NCI-H2081 (cell line): ENCODE measurements at places on chromosomes 1 and 21.

DNA sequence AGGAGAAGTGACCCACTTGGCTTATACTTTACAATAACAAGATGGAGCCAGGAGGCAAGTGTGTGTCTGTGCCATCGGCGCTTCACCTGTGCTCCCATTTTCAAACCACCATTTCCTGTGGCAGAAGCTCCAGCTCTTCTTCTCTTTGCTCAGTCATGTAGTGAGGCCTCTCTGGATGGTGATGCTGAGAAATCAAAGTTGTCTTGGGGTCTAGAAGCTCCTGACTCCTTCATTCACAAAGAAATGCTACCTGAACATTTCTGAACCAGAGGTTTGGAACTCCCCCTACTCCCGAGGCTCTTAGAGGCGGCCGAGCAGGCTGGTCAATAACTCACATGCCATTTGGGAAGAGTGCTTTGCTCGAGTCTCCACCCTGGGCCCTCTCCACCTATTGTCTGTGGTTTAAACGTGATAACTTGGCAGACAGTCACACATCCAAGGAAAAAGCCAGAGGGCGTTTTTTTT, 18.0 kb downstream of the SLAMF1 start:
- no peak for DNase-seq

DNA sequence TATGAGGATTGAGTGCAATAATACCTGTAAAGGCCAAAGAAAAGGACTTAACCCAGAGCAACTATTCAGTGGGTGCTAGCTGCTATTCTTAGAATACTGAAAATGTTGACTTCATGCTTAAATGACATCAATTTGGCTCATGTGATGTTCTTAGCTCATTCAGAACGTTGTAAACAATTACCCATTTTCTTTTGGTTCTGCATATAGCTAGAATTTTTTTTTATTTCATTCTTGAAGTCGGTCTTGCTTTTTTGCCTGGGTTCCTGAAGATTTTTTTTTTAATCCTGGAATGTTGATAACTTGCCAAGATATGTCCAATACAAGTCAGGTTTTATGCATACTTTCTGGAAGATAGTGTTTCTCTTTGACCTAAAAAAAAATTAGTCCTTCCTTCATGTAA, 772.0 kb downstream of the LTN1 start:
- DNase-seq, result no peak

DNA sequence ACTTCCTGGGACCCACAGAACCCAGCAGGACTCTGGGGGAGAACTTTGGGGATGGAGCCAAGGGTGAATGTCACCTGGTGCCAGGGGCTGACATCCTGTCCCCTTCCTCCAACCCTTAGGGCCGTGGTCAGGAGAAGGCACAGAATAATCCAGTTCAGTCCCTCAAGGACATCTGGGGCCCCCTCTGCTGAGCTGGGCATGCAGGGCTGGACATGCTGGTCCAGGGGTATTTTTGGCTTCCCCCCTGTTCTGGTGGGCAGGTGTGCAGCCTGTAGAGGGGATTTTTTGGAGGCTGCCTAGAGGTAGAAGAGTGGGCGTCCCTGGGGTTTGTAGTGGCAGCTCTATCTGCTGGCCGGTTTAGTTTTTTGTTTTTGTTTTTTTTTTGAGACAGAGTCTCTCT, 3.4 kb upstream of the CROCC start:
- DNase-seq, result no peak

- no peak for DNase-seq
Observed at GRCh38 chr1:178684111-178684510, 40.9 kb upstream of the RALGPS2 start.

- DNase-seq, result peak; percentile 82
Observed at GRCh38 chr1:167371030-167371429, 147.3 kb downstream of the CD247 start.

DNA sequence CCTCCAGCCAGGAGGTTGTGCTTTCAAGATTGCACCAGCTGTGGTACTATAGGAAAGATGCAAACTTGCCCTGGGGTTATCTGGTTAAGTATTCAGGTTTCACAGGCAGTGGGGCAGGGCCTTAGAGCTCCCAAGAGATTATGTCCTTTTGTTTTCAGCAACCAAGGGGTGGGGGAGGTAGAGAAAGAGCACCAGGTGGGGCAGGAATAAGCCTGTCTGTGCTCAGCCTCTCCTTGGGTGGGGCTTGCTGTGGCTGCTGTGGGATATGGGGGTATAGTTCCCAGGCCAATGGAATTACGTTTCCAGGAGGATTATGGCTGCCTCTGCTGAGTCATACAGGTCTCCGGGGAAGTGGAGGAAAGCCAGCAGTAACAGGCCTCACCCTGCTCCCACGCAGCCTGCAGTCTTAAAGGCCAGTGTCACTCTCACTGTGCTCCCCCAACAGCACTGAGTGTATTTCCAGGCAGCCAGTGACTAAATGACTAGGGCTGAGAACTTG, 508.6 kb downstream of the RWDD3 start:
- no peak for DNase-seq

GRCh38 chr1:82897549-82897948, 1096.8 kb downstream of the ADGRL2 start:
- no peak for DNase-seq

DNA sequence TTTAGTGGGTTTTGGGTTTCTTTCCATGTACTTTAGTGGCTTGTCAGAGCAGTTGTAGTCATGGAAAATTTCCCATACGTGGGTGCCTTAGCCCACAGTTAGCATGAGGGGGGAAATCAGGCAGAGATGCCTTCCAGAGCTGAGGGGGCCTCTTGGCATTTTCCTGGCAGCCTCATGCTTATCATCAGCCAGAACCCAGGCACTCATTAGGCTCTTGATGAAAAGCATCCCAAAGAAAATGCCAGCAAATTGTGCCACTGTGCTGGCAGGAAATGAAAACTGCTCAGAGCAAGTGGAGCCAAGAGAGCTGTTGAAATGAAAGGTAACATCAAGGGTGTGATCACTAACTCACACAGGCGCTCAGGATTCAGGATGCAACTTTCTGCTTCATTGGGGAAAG, 128.0 kb downstream of the TNNI3K start:
- no peak for DNase-seq

DNA sequence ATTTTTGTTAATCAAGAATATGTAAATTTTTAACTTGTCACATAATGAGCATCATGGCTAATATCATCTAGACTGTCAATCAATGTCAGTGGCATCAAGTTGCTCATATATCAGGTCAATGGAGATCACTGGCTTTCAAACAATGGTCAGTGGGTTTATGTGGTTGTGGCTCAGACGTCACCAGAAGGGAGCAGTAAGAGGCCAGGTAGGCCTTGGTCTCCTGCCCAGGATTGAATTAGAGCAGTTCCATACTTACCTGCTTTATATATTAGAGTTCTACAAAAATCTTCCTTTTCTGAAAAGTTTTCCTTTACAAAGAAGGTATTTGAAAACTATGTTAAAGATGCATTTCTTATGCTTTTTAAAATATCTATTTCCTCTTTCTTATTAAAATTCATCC, 206.3 kb upstream of the B3GALT2 start:
- no peak for DNase-seq

DNA sequence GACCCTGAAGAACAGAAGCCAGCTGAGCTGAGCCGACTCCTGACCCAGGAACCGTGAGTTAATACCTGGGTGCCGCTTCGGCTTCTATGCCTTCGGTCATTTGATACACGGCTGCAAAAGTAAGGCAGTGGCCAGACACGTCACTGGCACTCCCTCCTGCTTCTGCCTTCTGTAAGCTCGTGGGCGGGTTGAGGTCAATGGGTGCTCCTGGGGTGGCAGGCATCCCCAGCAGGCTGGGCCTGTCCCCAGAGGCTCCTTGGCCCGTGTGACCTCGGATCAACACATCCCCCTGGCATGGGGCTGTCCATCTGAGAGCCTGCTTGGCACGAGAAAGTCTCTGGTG, 35.7 kb upstream of the COL6A1 start:
- DNase-seq, result no peak

DNA sequence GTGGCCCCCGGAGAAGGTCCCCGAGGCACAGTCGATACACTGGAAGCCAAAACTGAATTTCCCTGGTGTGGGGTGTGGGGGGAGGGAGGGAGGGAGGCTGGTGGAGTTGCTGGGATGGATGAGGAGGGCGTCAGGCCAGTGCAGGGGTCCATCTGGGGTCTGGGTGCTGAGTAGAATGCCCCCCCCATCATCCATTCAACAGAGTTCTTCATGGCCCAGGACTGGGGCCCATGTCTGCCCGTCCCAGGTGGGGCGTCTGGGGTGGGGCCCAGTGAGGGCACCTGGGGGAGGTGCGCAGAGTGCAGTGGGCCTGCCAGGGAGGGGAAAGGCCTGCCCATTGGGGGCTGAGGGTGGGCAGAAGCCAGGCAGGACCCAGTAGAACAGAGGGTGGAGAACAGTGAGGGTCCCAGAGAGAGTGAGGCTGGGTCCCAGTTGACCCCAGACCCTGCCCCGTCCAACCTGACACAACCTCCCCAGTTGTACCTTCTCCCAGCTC, 1.9 kb downstream of the TNFRSF18 start:
- DNase-seq, result no peak

DNA sequence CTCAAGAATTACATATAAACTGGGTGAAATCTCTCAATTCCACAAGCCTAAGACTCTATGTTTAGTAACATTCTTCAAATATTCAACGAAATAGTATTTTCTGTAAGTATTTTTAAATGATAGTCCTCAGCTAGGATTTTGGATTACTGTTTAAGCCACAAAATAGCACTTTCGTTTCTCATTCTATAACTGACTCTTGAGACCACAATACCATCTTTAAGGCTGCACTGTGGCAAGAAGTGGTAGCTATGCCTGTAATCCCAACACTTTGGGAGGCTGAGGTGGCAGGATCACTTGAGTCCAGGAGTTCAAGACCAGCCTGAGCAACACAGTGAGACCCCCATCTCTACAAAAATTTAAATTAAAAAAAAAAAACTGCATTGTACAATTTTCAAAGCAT, 126.7 kb downstream of the CDC42BPA start:
- DNase-seq, result no peak

- peak; percentile 15 for DNase-seq
Observed at GRCh38 chr1:56821462-56821797, 2.2 kb upstream of the FYB2 start.

- peak; percentile 70 for DNase-seq
Observed at GRCh38 chr1:39091845-39092645, 65.9 kb downstream of the NDUFS5 start.

GRCh38 chr1:151902858-151903257, 6.5 kb downstream of the THEM4 start:
- no peak for DNase-seq

DNA sequence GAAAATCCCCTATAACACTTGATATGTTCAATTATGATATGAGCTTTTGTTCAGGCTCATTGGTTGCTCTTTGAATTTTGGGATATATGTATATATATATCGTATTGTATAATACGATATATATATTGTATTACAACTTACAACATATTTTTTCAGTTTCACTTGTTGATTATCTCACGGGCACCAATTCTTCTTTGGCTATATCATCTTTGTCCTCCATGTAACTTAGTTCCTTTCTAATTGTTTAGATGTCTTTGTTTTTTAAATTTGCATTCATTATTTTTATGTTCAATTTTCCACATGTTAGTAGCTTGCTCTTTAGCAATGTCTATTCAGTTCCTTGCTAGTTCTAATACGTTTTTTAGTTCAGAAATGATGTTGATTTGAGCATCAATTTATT, 150.0 kb downstream of the BACH1 start:
- no peak for DNase-seq

DNA sequence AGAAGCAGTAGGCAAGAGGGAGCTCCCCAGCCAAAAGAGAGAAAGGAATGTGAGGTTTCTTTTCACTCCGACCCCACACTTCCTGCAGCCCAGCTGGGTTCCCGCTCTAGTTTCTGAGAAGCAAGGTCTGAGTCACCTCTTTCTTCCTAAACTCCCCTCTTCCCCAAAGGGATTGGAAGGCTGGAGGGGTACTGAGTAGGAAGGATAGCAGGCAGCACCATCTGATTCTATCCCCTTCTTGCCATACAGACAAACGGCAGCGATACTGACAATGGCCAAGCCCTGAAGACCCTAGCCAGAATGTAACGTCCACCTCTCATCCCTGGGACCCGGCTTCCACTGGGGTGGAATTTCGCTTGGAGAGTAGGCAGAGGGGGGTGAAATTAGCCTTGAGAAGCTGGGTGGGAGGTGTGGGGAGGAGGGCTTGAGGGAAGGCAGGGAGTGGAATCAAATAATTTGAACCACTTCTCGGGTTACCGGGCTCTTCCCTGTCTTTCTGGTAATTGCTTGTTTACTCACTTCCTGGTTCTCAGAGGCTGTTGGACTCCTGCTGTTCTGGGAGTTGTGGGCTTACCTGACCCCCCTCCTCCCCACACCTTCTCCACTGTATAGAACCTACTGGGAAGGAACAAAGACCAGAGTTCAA, 13.2 kb downstream of the IER5 start:
- DNase-seq, result peak; percentile 85

DNA sequence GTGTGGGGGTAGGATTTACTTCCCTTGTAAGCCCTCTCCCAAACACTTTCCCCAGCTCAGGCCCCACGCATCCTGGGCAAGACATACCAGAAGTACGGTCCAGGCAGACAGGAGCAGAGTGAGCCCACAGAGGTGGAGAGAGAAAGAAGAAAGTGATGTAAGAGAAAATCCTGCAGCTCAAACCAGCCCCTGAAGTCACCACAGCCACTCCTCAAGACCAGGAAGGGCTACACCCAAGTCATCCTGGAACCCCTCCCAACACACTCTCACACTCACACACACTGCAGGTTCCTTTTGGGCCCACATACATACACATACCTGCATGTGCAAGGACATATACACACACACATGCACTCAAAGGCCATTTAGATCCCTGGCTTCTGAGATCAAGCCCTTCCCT, 106.8 kb downstream of the SYT2 start:
- DNase-seq, result no peak

- no peak for DNase-seq
Observed at GRCh38 chr1:18148461-18148860, 40.9 kb downstream of the IGSF21 start.

DNA sequence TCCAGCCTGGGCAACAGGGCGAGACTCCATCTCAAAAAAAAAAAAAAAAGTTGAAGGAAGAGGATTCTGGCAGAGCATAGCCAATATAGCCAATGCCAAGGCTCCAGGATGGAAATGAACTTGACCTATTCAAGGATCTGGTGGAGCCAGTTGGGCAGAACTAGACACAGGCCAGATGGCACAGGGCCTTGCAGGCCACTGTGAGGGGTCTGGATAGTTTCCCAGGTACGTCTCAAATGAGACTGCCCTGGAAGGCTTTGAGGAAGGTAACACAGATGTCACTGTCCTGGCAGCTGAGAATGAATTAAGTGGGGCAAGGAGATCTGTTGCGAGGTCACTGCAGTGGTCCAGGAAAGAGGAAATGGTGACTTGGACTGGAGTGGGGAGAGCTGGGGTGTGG, 12.0 kb upstream of the ARHGEF19 start:
- DNase-seq, result no peak

- DNase-seq, result no peak
Observed at GRCh38 chr1:213605732-213606131, 382.0 kb upstream of the PROX1 start.

DNA sequence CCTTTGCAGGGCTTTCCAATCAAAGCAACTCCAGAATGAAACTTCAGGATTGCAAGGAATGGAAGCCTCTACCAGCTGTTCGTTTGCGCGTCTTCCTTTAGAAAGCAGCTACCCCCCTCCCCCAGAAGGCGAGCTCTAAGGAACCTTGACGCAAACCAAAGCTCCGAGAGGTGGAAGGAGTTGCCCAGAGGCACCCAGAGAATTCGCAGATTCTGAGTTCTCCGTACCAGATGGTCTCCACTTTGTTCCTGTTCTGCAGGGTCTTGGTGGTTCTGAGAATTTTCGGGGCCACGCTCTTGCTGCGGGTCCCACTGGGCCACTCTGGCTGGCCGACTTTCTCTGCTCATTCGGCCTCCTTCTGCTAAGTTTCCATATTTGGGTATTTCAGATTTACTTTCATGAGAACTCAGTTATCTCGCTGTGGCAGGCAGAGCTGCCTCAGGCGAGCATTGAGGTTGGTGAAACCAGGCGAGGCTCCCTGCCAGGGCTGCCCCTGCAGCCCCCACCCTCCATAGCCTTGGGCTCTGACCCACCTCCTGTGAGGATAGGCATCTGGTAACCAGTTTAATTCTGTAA, 801 bp downstream of the TRAF5 start:
- peak; percentile 83 for DNase-seq
